ENCODE measurements at places on chromosomes 1 and 21. TPM values are rescaled to one million over a fixed set of nuclear protein-coding genes. Genes with fewer than 3 reads are reported as not detected.

Gene DNAH14
- 2.7 TPM for total RNA-seq

Gene RBBP5
- 37.5 TPM for total RNA-seq

Gene METTL13
- total RNA-seq, result 26.3 TPM

Gene C1orf210
- total RNA-seq, result not detected

Gene UBQLN4
- total RNA-seq, result 8.8 TPM

Gene ASB17
- not detected for total RNA-seq

Gene SWT1
- total RNA-seq, result 2.7 TPM

Gene RIMKLA
- total RNA-seq, result not detected

Gene PLEKHN1
- total RNA-seq, result 0.28 TPM

Gene UTS2
- not detected for total RNA-seq

Gene FCAMR
- total RNA-seq, result not detected

Gene PGBD5
- 0.28 TPM for total RNA-seq

Gene RGS7
- total RNA-seq, result 0.72 TPM

Gene OR2L13
- total RNA-seq, result not detected

Gene E2F2
- total RNA-seq, result 0.36 TPM

Gene APCS
- total RNA-seq, result not detected

Gene FCRL1
- total RNA-seq, result not detected

Gene AXDND1
- not detected for total RNA-seq

Gene OR2AK2
- total RNA-seq, result not detected

Gene HSPB7
- 0.56 TPM for total RNA-seq

Gene LRRC8C
- total RNA-seq, result 12.9 TPM

Gene NOTCH2NLA
- total RNA-seq, result 55.4 TPM

Gene RGS2
- total RNA-seq, result 25.0 TPM

Gene TTC24
- not detected for total RNA-seq

Gene C8A
- total RNA-seq, result not detected

Gene CELA2B
- total RNA-seq, result not detected

Gene FAAH
- not detected for total RNA-seq

Gene PTPN7
- total RNA-seq, result not detected

Gene NCF2
- 2.8 TPM for total RNA-seq

Gene TRIM58
- 0.54 TPM for total RNA-seq

Gene GBP2
- 12.8 TPM for total RNA-seq

Gene C1orf174
- 45.7 TPM for total RNA-seq

Gene COA6
- total RNA-seq, result 6.8 TPM

Gene USF1
- total RNA-seq, result 62.2 TPM

Gene TMEM200B
- 4.8 TPM for total RNA-seq

Gene RPE65
- total RNA-seq, result under 0.01 TPM

Gene NR1I3
- not detected for total RNA-seq

Gene PGD
- 216 TPM for total RNA-seq

Gene S100B
- not detected for total RNA-seq

Gene CR1L
- total RNA-seq, result not detected

Gene TACSTD2
- total RNA-seq, result not detected

Gene TTLL7
- 13.3 TPM for total RNA-seq

Gene PAX7
- total RNA-seq, result not detected

Gene TEX38
- not detected for total RNA-seq

Gene TNFRSF18
- total RNA-seq, result not detected

Gene STK40
- 13.9 TPM for total RNA-seq

Gene OPTC
- total RNA-seq, result not detected

Gene CD2
- not detected for total RNA-seq

Gene NBPF4
- not detected for total RNA-seq

Gene SLC9C2
- total RNA-seq, result not detected

Gene CFAP45
- 0.72 TPM for total RNA-seq

Gene OR2G6
- not detected for total RNA-seq

Gene LENEP
- not detected for total RNA-seq

Gene PTGER3
- under 0.01 TPM for total RNA-seq

Gene OR6N2
- not detected for total RNA-seq

Measured in IMR-90 (cell line).